ENCODE measurements at places on chromosomes 6 and 20.

DNA sequence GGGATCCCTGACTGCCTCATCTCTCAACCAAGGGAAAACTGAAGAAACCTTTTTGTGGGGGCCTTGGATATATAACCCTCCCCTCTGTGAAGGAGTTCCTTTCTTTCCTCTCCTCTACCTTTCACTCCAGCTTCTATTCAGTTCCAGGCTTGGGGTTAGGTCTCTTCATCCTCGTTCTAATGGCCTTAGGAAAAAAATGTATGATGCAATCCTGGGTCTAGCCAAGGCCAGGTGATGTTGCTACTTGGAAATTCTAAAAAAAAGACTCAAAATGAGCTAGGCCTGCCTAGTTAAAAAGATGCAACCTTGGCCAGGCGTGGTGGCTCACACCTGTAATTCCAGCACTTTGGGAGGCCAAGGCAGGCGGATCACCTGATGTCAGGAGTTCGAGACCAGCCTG, 7.6 kb downstream of the ABCC10 start:
- no peak for DNase-seq

DNA sequence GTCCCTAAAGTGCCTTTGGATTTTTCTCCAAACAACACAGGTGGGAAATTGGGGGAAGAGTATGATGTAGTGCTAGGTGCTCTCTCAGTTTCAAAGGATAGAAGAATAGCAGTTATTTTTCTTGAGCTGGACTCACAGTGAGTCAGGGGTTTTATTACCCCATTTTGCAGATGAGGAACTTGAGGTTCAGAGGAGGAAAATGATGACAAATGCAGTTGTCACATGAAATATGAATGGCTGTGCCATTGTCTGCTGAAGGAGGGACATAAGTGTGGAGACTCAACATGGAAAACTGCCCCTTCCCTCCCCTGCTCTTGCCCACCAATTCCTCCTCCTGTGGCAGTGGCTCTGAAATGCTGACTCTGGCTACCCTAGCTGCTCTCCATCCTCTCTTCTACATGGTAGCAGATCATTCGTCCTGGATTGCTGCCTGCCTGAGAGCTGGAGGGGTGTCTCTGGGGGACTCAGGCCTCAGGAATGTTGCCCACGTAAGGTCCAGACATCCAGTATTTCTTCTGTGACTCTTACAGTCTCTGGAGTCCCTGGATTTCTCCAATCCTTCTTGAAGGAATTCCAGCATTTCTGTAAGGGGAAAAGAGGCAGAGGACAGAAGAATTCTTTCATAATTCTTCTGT, 37.6 kb upstream of the EPB41L1 start:
- peak; percentile 94 for DNase-seq

DNA sequence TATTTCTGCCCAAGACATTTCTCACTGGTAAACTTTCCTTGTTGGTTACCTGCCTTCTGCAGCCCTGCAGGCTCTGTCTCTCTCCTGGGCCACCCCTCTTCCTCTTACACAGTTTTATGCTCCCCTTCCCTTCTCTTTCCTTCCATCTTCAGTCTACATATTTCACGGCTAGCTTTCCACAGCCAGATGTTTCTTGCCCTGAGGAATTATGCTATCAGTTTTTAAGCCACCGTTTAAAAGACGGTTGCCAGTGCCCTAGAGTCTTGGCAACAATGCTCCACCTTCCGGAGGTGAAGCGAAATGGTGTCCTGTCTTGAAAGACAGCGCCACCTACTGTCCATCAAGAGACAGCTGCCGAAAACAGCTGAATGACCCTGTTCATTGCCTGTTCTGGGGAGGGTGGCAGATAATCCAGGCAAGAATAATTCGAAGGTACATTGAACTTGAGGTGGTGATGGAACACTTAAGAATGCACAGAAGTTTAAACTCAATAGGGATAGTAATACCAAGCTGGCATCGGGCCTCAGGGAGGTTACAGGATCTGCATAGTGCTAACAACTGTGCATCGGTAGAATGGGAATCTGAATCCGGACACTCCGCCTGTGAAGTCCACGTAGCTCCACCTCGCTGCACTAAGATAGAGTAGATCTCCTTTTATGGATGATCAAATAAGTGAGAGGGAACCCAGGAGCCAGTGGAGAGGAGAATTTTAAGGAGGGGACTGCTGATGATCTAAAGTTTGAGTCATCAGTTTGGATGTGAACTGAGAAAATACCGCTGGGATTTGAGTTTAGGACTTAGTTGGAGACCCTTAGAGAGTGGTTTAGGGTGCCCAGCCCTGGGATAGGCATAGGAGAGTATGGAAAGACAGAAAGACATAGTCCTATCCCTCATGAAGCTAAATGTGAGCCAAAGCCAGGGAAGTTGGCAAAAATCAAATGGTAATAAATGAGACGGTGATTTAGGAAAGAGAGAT, 4.8 kb upstream of the TRIM40 start:
- peak; percentile 80 for DNase-seq

GRCh38 chr20:53335555-53335954, 258.1 kb downstream of the ZNF217 start:
- DNase-seq, result no peak

- DNase-seq, result no peak
These were observed 34.5 kb downstream of the PLCG1 start for GRCh38 chr20:41171736-41172295.

GRCh38 chr20:37524859-37525708, 2.6 kb downstream of the BLCAP start:
- DNase-seq, result peak; percentile 54

GRCh38 chr6:13615792-13616120, 621 bp downstream of the NOL7 start:
- DNase-seq, result peak; percentile 31

DNA sequence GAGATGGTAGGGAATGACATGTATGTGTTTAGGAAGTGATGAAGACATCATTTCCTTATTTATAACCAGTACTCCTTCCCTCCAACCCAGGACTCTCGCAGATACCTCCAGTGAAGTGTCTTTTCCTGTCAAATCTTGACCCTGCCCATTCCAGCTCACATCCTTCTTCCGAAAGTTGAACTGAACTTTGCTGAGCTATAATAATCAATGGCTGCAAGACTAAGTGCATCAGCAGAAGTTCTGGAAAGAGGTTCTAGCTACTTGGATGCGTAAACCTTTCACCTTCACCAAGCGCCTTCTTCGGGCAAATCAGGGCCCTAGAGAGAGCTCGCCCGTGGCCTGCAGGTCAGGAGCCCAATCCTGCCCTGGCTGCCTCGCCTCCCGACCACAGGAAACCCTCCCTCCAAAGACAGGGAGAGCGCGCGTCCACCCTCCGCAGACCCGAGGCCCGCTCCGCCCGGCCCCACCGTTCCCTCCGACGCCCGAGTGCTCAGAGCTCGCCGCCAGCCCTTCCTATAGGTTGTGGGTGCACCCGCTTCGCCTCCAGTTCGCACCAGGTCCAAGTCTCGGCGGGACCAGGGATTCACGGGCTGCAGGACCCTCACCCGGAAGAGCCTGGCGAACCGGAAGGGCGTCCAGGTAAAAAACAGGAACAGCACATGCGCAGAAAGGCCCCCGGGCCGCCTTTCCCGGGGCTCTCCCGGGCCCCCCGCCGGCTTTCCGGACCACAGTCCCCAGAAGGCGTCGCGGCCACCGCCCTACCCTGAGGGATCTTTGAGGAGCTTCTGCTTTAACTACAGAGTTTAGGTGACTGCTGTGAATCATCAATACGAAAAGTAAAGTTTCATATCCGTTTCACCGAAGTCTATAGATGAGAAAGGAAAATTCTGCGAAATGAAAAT, at the start of gene ZNF334:
Gene ZNF334 (minus strand): TSS at position 617 of the 902 bp plus-strand sequence. CDS start 1,457 bp downstream, outside the sequence.
- peak; percentile 64 for DNase-seq

DNA sequence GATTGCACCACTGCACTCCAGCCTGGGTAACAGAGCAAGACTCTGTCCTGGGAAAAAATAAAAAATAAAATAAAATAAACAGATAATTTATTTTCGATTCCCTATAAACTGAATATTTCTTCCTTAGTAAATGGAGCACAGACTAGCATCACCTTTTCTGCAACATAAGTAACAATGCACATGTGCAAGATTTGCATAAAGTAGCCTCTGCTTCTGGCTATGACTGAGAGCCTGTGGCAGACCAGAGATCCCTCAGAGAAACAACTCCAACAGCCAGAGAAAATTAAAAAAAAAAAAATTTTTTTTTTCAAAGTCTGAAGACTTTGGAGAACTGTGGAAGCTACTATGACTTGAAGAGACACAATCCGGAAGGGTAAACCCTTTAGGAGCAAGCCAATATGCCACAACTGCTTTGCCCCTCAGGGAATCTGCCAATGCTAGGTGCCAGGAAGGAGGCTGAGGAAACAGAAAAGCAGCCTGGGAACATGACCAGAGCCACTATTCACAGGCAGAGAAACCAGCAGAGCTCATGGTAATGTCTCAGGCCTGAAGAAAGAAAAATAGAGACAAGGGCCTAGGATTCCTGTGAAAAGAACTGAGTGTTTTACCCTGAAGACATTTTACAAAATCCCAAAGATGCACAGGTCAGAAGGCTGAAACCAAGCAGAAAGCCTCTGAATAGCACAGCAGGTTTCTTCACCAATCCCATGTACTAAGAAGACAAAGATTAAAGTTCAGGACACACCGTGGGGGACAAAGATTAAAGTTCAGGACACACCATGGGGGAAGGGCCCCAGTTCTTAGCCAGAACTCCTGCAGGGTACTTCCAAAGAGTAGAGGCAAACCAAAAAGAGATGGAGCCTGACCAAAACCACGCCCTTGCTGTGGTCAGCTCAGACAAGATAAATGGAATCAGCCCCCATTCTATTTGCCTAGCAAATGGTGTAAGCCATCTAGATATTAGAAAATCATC, 25.8 kb downstream of the B4GALT5 start:
- no peak for DNase-seq

- DNase-seq, result no peak
These were observed 8.7 kb downstream of the PXMP4 start for GRCh38 chr20:33711446-33711738.

DNA sequence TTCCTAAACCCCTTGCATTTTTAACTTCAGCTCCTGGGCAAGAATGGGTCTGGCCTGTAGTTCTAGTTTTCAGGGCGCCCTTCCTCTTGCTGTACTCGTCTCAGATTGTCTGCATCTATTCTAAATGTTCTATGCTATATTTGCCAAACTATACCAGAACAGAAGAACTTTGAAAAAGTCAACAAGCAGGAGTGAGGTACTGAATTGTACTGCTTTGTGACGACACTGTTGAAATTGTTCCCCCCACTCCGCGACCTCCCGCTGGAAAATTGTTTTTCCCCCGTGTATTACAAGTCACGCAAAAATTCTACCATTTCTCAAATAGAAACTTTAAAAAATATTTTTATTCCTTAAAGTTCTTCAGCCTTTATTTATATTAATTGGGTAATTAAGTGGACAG, 73.9 kb downstream of the CBFA2T2 start:
- DNase-seq, result no peak

- no peak for DNase-seq
These were observed 624.1 kb upstream of the CDH4 start for GRCh38 chr20:60627751-60628565.

GRCh38 chr6:35501784-35502183, 4.9 kb upstream of the TEAD3 start:
- DNase-seq, result no peak
